T-helper 2 cell treated with Interferon-gamma antibody and Interleukin-4, amounts not matched to agents 5 μg/mL and 100 μg/mL, for 36 hours (primary cell): ENCODE measurements at places on chromosomes 4 and X.

GRCh38 chr4:72457158-72457557 lies 111.9 kb downstream of the ADAMTS3 start:
- H3K4me1 ChIP-seq = no peaks in the 10 kb centered on the region
- no peaks in the 10 kb centered on the region for H3K36me3 ChIP-seq
- H3K27ac ChIP-seq = no peak overlapping the region
- H3K27me3 ChIP-seq = no peaks in the 10 kb centered on the region

DNA sequence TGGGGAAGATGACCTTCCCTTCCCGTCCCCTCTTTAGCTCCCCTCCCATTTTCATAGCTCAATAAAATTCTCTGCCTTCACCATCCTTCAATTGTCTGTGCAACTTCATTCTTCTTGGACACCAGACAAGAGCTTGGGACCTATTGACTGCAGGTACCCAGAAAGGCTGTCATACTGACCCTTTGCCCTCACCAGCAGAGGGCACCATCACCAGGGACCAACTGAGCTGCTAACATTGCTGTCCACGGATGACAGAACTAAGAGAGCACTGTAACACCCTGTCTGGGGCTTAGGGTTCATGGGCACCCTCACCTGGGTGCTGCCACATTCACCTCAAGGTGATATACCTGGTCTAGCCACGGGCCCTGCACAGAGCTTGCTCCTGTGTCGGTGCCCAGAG lies 141.3 kb upstream of the VCX3B start:
- no peak overlapping the region for H3K27ac ChIP-seq
- no peak overlapping the region for H3K4me3 ChIP-seq
- DNase-seq = no peak

- H3K27me3 ChIP-seq = no peaks in the 10 kb centered on the region
- H3K4me3 ChIP-seq = no peak overlapping the region
- no peaks in the 10 kb centered on the region for H3K4me1 ChIP-seq
- no peaks in the 10 kb centered on the region for H3K36me3 ChIP-seq
- H3K27ac ChIP-seq = no peak overlapping the region
Measured at GRCh38 chr4:176676901-176677300, 115.8 kb downstream of the VEGFC start.

- no peaks in the 10 kb centered on the region for H3K27me3 ChIP-seq
- DNase-seq = no peak
- peaks cover 3% of the 10 kb centered on the region for H3K36me3 ChIP-seq
- peaks cover 8% of the 10 kb centered on the region for H3K4me1 ChIP-seq
- no peak overlapping the region for H3K4me3 ChIP-seq
Measured at GRCh38 chr4:113908829-113909228, 70.6 kb downstream of the ARSJ start.

DNA sequence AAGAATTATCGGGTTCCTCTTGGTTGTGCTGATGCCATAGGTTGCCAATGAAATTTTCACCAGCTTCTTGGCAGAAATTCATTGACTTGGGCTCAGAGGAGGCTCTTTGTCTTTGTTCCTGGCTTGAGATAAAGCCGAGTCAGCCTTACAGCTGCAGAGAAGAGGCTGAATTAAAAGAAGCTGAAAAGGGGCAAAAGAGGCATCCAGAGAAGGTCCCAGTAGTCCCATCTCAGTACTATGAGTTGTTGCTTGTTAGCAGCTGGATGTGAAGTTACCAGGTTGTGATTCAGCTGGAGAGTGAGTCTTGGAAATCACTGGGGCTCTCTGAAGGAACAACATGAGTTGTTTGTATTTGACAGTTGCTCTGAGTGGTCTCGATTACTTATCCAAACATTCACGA lies 59.7 kb downstream of the SMAD1 start:
- H3K27me3 ChIP-seq = peaks cover 12% of the 10 kb centered on the region
- no peaks in the 10 kb centered on the region for H3K4me1 ChIP-seq
- H3K4me3 ChIP-seq = no peak overlapping the region
- no peak for DNase-seq
- no peak overlapping the region for H3K27ac ChIP-seq
- no peaks in the 10 kb centered on the region for H3K36me3 ChIP-seq

GRCh38 chrX:120302434-120302833 lies 8.8 kb downstream of the TMEM255A start:
- peaks cover 15% of the 10 kb centered on the region for H3K27me3 ChIP-seq
- H3K4me1 ChIP-seq = peaks cover 24% of the 10 kb centered on the region
- H3K4me3 ChIP-seq = peak overlapping the region; percentile 54
- no peak overlapping the region for H3K27ac ChIP-seq
- H3K36me3 ChIP-seq = no peaks in the 10 kb centered on the region

- peak overlapping the region; percentile 48 for H3K27ac ChIP-seq
- peak; percentile 16 for DNase-seq
- no peaks in the 10 kb centered on the region for H3K27me3 ChIP-seq
- H3K36me3 ChIP-seq = no peaks in the 10 kb centered on the region
- H3K4me1 ChIP-seq = peaks cover 14% of the 10 kb centered on the region
Measured at GRCh38 chrX:44428989-44429627, 85.6 kb upstream of the EFHC2 start.

- H3K36me3 ChIP-seq = no peaks in the 10 kb centered on the region
- no peaks in the 10 kb centered on the region for H3K4me1 ChIP-seq
- H3K27me3 ChIP-seq = no peaks in the 10 kb centered on the region
- no peak overlapping the region for H3K4me3 ChIP-seq
- H3K27ac ChIP-seq = no peak overlapping the region
Measured at GRCh38 chrX:11267425-11267824, 25.8 kb upstream of the AMELX start.

GRCh38 chr4:1105662-1106061 lies 7.7 kb downstream of the RNF212 start:
- H3K27ac ChIP-seq = no peak overlapping the region
- no peaks in the 10 kb centered on the region for H3K36me3 ChIP-seq
- H3K4me3 ChIP-seq = no peak overlapping the region
- DNase-seq = no peak

DNA sequence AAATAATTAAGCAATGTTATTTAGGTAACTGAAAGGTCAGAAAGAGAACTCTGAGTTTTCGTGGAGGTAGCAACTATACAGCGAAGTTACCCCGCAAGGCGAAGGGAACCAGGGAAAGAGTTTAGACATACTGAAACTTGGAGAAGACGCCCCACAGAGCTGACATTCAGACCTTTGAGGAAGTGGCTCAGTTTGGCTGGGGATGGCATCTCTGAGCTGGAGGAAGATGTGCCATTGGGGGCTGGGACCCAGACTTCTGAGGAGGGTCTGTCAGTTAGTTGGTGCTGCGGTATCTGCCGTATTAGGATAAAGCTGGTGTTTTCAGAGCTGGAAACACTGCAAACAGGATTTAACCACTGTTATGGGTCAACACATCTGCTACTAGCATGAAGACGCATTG lies 156.6 kb downstream of the ANKRD50 start:
- no peaks in the 10 kb centered on the region for H3K4me1 ChIP-seq
- H3K36me3 ChIP-seq = no peaks in the 10 kb centered on the region
- no peaks in the 10 kb centered on the region for H3K27me3 ChIP-seq
- no peak overlapping the region for H3K27ac ChIP-seq

GRCh38 chr4:73417973-73418372 lies 13.9 kb downstream of the ALB start:
- H3K4me1 ChIP-seq = no peaks in the 10 kb centered on the region
- no peak overlapping the region for H3K4me3 ChIP-seq
- no peak overlapping the region for H3K27ac ChIP-seq
- DNase-seq = no peak

- no peak overlapping the region for H3K27ac ChIP-seq
- peaks cover 3% of the 10 kb centered on the region for H3K36me3 ChIP-seq
- DNase-seq = no peak
- H3K27me3 ChIP-seq = no peaks in the 10 kb centered on the region
Measured at GRCh38 chrX:132401935-132402334, 86.9 kb downstream of the MBNL3 start.

DNA sequence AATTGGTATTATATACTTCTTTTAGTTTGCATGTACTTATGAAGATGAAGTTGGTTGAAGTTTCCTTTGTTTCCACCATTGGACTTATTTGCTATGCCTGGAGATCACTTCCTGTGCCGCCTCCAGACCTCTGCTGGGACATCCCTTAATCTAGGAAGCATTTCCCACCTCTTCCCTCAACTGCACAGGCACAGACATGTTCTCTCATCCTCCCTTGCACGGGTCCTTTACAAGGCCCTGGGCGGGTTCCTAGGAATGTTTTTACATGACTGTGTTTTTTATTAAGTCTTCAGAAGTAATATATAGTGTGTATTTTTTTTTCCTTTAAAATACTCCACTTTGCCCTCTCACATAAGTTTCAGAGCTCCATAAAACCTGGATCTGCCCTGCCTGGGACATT lies 51.0 kb downstream of the TMEM131L start:
- H3K4me1 ChIP-seq = peaks cover 63% of the 10 kb centered on the region
- no peak for DNase-seq
- no peak overlapping the region for H3K27ac ChIP-seq
- no peaks in the 10 kb centered on the region for H3K27me3 ChIP-seq
- H3K4me3 ChIP-seq = no peak overlapping the region

- no peak for DNase-seq
- H3K36me3 ChIP-seq = no peaks in the 10 kb centered on the region
- H3K4me3 ChIP-seq = no peak overlapping the region
- H3K27ac ChIP-seq = no peak overlapping the region
Measured at GRCh38 chr4:107129076-107129475, 93.0 kb upstream of the DKK2 start.

- DNase-seq = no peak
- H3K4me1 ChIP-seq = no peaks in the 10 kb centered on the region
- no peak overlapping the region for H3K27ac ChIP-seq
- H3K4me3 ChIP-seq = no peak overlapping the region
Measured at GRCh38 chrX:150047818-150048217, 109.5 kb upstream of the EOLA2 start.

- H3K4me3 ChIP-seq = no peak overlapping the region
- no peak for DNase-seq
- peaks cover 2% of the 10 kb centered on the region for H3K4me1 ChIP-seq
- no peaks in the 10 kb centered on the region for H3K36me3 ChIP-seq
Measured at GRCh38 chr4:1773754-1774153, 19.3 kb upstream of the FGFR3 start.

- H3K27ac ChIP-seq = no peak overlapping the region
- peaks cover 4% of the 10 kb centered on the region for H3K4me1 ChIP-seq
- no peaks in the 10 kb centered on the region for H3K36me3 ChIP-seq
- no peaks in the 10 kb centered on the region for H3K27me3 ChIP-seq
- no peak overlapping the region for H3K4me3 ChIP-seq
Measured at GRCh38 chrX:73581002-73581628, 18.1 kb downstream of the CHIC1 start.

DNA sequence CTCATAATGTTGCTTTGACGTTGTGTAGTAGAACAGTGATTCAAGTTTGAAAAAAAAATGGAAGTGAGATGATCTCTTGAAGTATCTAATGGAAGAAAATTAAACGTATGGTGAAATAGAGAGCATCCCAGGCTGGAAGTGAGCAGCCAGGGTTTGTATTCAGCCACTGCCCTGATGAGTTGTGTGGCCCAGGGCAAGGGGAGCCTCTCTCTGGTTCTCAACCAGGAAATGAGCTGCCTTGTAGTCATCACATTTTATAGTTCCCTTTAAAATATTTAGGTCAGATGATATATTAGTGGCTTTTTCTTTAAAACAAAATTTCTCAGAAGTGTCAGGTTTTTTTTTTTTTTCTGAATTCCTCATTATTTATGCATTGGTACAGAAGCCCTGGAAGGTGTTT lies 150.3 kb downstream of the GPAT3 start:
- no peaks in the 10 kb centered on the region for H3K36me3 ChIP-seq
- DNase-seq = no peak
- no peaks in the 10 kb centered on the region for H3K27me3 ChIP-seq
- H3K4me3 ChIP-seq = no peak overlapping the region
- H3K27ac ChIP-seq = no peak overlapping the region

- H3K4me3 ChIP-seq = no peak overlapping the region
- H3K27ac ChIP-seq = no peak overlapping the region
Measured at GRCh38 chr4:168524006-168524405, 27.2 kb downstream of the PALLD start.
